Activated CD4-positive, alpha-beta T cell treated with anti-CD3 and anti-CD28 coated beads for 4 hours (primary cell): ENCODE measurements at places on chromosomes 2 and 18.
A peak's percentile ranks its signal among the peaks of the same experiment; 100 is the strongest.

DNA sequence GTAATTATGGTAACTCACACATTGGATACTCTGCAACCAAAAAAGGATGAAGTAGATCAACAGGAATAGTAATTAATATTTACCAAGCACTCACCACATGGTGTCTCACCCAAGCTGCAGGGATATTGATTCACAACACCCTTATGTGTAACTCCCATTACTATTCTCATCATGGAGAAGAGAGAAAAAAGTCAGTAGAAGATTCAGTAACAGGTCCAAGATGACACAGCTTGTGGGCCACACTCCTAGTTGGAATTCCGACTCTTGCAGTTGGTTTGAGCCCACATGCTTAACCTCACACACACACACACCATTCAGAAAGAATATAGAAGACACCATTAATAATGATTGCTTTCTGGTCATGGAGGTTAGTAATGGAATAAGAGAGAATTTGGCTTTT is 1.7 kb upstream of the MLPH start:
- DNase-seq = no peak

DNA sequence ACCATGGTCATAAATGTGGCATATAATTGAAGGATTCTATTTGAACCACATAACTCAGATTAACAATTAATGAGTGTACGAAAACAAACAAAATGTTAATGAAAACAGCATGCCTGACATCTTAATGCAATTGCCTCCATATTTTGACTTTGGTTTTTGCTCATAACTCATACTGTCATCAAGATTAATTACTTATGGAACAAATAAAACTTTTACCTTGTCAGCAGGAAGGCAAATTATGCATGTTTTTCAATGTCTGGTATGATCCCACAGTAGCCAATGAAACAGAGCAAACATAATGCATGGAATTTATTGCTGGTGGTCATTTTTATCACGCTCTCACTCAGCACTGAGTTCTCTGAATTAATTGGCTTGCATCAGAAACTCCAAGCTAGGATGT is 5.1 kb downstream of the PLEKHM3 start:
- no peak for DNase-seq

- no peak for DNase-seq
Measured at GRCh38 chr2:114161371-114161770, 271.5 kb downstream of the ACTR3 start.

- DNase-seq = no peak
Measured at GRCh38 chr2:183495079-183495478, 370.8 kb downstream of the NUP35 start.

- DNase-seq = no peak
Measured at GRCh38 chr18:13989199-13989598, 73.9 kb upstream of the MC2R start.

DNA sequence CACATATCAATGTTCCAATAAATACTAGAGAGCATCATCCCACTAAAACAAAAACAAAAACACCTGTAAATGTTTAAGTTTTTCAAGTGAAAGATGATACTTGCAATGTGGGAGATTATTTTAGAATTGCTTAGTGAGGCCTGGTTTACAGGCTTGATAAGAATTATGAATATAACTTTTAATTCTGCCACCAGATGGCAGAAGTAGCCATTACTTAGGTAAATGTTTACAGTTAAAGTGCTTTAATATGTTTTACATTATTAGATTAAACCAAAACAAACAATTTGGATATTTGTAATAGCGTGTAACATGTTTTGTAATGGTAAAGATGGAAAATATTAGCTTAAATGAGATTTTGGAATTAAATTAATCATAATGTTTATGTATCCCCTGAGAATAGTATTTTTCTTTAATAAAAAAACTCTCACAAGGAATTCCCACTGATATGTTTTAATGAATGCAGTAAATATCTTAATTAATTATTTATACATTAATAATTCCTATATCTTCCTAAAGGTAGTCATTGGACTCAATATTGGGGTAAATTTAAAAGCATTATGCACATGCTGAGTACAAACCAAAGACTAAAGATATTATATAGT is 522.0 kb downstream of the SPAG16 start:
- no peak for DNase-seq

- DNase-seq = no peak
Measured at GRCh38 chr2:237567276-237568029, 1.1 kb downstream of the PRLH start.

- peak; percentile 70 for DNase-seq
Measured at GRCh38 chr2:84939426-84940087, 31.4 kb upstream of the KCMF1 start.

GRCh38 chr2:23537991-23538390 is 153.0 kb downstream of the KLHL29 start:
- DNase-seq = no peak

DNA sequence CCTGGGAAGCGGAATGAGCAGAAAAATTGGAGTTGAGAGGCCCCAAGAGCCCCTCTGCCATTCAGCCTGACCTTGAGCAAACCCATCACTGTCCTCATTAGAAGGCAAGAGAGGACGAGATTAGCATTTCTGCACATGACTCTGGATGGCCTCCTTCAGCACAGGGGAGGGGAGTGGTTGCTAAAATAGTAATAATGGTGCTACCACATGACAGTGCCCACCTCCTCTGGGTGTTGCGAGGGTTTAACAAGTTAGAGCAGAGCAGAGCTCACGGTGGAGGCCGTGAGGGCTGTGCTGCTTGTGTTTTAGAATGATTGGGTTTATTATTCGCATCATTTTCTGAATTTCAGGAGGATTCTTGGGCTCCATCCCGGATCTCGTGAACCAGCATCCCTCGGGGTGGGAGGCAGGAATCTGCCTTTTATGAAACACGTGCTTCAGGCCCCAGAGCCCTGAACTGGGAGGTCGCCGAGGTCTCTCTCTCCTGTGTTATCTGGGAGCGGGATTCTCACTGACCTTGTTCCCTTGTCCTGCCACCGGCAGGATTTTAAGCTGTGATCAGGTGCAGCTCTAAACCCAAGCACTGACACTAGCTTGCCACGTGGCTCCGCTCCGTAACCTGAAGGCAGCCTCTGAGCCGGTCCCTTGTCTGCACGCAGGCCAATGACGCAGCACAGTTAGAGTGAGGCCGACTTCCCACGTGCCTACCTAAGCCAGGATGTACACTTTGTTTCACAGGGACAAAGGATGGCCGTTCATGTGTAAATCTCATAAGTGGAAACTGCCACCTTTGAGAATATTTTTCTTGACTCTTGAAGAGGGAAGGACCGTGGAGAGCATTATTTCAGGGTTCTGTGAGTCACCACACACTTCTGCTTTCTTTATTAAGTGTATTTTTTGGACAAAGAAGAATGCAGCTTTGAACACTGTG is 142.3 kb downstream of the ACOXL start:
- no peak for DNase-seq

- DNase-seq = peak; percentile 40
Measured at GRCh38 chr2:127829845-127830246, 18.9 kb upstream of the WDR33 start.

- no peak for DNase-seq
Measured at GRCh38 chr18:14104906-14105748, 27.1 kb downstream of the ZNF519 start.

DNA sequence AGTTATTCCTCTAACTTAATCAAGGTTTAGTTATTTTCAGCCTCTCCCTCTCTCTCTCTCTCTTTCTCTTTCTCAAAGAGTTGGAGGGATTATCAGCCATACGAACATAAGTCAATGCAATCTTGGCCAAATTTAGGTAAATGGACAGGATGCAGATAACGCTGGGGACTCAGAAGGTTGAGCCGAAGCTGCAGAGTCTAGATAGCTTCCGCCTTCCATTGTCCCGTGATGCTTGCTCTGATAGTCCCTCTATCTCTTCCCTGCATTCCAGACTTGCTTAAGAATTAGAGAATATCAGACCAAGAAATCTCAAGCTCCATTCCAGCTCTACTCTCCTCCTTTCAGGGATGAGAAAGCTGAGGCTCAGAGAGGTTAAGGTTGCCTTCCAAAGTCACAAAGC is 502.8 kb upstream of the TNP1 start:
- no peak for DNase-seq

- no peak for DNase-seq
Measured at GRCh38 chr18:48877941-48878340, 72.8 kb downstream of the SMAD7 start.

DNA sequence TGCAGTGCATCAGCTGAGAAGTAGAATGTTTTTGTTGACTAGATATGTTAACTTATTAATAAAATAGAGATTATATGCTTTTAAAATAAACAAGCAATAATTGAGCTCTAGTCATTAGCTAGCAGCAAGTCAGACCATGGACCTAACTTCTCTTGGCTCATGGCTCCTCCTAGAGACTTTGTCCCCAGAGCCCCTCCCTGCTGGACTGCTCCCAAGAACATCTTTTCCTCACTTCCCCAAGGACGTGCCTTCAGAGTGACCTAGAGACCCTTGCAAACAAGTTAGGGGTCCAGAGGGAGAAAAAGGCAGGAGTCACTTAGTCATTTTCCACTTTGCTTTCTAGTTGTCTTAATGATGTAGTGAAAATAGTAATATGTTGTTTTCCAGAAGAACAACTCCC is 312.5 kb upstream of the NRP2 start:
- no peak for DNase-seq

DNA sequence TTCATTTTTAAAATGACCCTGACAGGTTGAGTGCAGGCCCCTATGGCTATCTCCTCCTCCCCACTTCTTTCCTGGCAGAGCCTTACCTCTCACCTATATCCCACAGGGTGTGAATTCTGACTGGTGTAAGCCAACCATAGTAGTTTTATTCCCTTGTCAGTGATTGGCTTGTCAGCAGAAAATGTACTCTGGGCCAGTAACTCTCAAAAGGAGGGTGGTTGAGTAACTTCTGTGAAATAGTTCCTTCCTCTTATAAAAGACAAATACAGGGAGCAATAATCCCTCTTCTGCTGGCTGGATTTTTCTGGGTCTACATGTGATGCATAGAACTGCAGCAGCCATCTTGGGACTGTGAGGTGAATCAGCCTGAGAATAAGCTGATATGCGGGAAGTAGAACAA is 83.4 kb downstream of the RAPH1 start:
- DNase-seq = no peak

- DNase-seq = no peak
Measured at GRCh38 chr2:160784034-160784433, 290.4 kb upstream of the RBMS1 start.

- no peak for DNase-seq
Measured at GRCh38 chr2:194896871-194897270, 760.2 kb upstream of the SLC39A10 start.

DNA sequence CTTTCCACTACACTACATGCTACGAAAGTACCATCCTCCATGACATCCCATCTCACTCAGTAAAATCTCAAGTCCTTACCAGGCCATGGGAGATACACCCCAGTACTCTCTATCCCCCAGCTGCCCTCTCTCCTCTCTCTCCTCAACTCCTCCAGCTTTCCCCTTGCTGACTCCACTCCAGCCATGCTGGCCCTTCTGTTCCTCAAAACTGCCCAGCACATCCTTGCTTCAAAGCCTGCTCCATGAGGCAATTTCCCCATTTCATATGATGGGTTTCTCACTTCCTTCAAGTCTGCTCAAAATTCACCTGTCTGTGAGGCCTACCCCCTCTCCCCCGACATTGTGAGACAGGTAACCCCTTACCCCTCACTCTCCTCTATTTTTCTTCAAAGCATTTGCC is 8.6 kb downstream of the CHN1 start:
- DNase-seq = no peak

GRCh38 chr2:16538707-16539106 is 126.9 kb downstream of the CYRIA start:
- DNase-seq = no peak

DNA sequence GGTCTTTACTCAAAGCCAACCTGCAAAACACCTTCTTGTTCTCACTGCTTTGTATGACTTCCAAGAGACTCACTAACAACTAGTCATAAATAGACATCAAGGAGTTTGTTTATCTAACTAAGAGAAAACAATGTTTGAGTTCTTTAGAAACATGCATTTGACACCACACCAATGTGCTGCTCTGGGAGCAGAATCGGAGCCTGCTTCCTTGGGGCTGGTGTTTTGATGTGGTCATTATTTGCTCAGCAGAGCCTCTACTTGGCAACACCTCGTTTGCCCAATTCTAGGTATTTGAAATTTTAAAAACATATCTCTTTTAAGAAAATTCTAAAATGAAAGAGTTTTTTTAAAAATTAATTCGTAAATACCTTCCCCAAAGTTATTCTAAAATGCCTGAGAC is 167.5 kb downstream of the BCL2 start:
- peak; percentile 33 for DNase-seq

- DNase-seq = no peak
Measured at GRCh38 chr2:73103018-73103542, 9.7 kb downstream of the RAB11FIP5 start.

DNA sequence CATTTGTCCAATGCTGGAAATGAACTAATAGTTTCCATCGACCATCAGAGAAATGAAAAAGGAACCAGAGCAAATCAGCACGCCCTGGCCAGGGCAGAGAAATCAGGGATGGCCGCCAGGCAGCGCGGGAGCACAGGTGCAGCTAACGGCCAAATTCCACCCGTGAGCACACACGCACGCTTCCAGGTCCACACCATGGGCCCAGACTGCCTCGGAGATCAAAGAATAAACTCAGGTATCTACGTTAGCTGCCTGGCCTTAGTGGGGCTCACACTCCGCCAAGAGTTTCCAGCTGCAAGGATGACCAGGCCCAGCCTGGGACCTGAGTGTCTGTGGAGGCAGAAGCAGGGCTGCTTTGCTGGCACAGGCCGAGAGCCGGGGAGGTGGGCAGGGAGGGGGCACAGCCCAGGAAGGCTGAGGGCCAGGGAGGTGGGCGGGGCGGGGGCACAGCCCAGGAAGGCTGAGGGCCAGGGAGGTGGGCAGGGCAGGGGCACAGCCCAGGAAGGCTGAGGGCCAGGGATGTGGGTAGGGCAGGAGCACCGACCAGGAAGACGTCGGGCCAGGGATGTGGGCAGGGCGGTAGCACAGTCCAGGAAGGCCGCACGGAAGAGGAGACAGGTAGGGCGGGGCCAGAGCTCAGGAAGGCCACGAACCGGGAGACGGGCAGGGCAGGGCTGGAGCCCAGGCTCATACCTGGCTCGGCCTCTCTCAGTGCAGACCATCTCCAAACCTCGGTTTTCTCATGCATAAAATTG is 43.2 kb upstream of the SALL3 start:
- DNase-seq = no peak

GRCh38 chr18:37617623-37618022 is 52.0 kb upstream of the CELF4 start:
- no peak for DNase-seq
